NCI-H1092 (cell line): ENCODE measurements at places on chromosomes 4 and X.

DNA sequence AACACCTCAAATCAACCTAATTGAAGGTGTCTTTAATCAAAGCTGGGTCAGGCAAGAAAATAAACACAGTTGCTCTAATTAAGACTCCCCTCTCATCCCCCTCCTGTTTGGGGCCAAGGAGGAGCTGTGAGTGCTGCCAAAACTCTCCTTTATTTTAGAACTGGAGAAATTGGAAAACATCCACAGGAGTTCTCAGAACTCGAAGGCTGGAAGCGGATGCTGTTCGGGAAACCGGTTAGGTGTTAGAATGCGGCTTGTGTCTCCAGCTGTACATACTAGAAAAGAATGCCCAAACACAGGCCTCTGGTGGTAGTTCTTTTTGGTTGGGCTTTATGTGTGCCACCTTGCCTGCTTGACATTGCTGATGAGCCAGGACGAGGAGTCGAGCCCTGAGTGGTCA is 118.2 kb downstream of the GPR143 start:
- no peak for DNase-seq

DNA sequence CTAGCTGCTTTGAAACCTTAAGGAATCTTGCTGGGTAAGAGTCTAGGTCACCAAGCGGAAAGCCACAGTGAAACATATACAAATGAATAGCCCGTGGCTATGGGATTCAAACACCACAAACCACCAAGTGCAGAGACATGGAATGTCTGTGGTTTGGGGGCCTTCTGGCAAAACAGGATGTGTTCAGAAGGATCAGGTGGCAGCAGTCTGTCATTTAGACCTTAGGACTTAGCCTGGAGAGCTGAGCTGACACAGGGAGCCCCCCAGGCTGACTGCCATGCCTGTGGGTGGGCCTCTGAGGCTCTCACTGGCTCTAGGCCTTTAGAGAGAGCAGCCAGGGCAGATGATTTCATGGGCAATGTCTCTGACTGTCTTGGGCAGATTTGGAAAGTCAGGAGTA is 225.6 kb downstream of the FBXW7 start:
- no peak for DNase-seq

- no peak for DNase-seq
Measured at GRCh38 chr4:75040703-75041102, 107.8 kb downstream of the PARM1 start.

- DNase-seq = no peak
Measured at GRCh38 chr4:45688341-45688740, 435.5 kb downstream of the GABRG1 start.

DNA sequence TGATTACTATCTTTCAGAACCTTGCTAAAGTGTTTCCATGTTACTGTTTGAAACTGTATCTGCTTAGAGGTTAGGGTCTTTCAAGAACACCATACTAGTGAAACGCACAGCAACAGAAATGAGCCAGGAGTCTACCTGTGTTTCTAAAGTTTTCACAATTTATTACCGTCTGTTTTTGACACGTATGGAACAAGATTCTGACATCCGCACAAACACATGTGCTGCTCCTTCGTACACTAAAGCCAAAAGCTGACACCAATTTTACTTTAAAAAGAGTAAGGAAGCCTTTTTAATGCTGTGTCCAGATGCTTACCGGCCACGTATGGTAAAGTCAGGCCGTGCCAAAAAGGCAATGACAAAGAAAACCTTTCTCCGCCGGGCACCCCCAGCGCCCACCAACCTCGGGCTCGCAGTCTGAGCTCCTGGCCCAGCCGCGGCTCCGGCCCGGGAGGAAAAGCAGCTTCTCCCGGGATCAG is 532 bp downstream of the RPS4X start:
- no peak for DNase-seq

- no peak for DNase-seq
Measured at GRCh38 chrX:50941638-50942037, 31.1 kb downstream of the BMP15 start.

- no peak for DNase-seq
Measured at GRCh38 chr4:159395693-159396092, 292.8 kb downstream of the RAPGEF2 start.

GRCh38 chr4:20323991-20324390 is 72.3 kb downstream of the SLIT2 start:
- DNase-seq = no peak

GRCh38 chr4:17740702-17741101 is 40.7 kb downstream of the FAM184B start:
- no peak for DNase-seq

GRCh38 chr4:140195806-140196205 is 41.8 kb upstream of the MAML3 start:
- DNase-seq = no peak

DNA sequence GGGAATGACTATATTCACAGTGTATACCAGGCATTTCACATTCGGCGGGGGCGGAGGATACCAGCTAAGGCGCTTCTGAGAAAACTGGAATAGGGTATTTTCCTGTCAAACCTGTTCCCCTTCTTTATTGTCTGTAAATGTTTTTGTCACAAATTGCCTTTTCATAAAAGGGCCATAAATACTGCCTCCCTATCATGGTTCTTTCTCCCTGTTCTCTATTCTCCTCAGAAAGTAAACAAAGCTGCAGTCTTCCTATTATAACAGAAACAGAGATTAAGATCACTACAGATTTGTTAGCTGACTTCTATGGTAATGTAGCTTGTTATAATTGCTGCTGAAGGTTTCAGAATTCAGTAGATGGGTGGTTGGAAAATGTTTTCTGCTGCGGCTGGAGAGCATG is 32.2 kb downstream of the MID2 start:
- no peak for DNase-seq

DNA sequence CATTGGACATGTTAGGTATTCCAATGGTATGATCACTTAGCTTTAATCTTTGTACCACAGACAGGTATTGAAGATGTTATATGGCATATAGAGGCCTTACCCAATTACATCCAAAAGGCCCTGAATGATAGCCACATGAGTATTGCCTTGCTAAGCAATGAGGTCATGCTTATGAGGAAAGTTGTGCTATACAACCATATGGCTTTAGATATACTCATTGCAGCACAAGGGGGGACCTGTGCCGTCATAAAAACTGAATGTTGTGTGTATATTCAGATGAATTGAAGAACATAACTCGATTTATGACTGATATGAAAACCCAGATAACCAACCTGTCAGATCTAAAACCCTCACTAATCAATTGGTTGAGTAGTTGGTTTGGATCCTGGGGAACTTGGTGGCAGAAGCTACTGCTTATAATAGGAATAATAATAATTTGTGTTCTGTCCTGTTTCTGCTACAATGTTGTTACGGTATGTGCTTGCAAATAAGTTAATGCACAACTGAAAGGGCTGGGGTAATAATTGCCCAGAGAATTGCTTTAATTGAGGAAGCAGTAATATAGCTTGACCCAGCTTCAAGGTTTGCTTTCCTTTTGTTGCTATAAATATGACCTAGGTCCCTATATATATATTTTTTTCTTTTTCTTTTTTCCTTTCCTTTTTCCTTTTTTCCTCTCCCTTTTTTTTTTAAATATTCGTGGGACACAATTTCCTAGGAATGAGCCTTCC is 21.5 kb upstream of the CSTF2 start:
- DNase-seq = no peak

DNA sequence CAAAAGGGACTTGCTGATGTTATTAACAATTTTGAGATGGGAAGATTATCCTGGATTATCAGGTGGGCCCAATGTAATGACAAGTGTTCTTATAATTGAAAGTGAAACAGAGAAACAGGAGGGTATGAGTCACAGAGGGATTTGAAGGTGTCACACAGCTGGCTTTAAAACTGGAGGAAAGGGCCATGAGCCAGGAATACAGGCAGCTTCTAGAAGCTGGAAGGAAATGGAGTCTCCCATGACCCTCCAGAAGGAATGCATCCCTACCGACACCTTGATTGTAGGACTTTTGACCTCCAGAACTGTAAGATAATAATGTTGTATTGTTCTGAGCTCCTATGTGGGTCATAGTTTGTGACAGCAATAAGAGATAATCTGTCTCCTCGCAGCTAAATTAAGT is 98.0 kb upstream of the STIM2 start:
- no peak for DNase-seq
